ENCODE measurements at places on chromosomes 2 and 18.

GRCh38 chr2:132391378-132391777 is 25.2 kb upstream of the GPR39 start:
- no peak for DNase-seq

DNA sequence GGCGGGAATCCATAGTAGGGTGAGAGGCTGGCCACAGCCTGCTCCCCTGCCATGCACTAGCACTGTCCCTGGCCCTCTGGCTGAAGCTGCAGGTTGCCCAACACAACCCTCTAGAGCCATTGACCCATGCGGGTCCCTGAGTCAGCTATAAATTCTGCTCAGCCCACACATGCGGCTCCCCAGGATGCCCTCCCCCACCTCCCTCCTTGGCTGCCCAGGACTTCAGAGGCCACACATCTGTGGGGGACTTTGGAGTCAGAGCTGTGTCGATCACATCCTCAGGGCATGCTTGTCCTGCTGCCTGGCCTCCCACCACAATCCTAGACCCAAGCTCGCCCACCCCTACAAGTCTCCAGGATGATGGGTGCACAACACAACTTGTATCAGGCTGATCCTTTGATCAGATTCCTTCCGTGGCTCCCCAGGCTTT is 97.0 kb downstream of the TFCP2L1 start:
- DNase-seq: no peak

DNA sequence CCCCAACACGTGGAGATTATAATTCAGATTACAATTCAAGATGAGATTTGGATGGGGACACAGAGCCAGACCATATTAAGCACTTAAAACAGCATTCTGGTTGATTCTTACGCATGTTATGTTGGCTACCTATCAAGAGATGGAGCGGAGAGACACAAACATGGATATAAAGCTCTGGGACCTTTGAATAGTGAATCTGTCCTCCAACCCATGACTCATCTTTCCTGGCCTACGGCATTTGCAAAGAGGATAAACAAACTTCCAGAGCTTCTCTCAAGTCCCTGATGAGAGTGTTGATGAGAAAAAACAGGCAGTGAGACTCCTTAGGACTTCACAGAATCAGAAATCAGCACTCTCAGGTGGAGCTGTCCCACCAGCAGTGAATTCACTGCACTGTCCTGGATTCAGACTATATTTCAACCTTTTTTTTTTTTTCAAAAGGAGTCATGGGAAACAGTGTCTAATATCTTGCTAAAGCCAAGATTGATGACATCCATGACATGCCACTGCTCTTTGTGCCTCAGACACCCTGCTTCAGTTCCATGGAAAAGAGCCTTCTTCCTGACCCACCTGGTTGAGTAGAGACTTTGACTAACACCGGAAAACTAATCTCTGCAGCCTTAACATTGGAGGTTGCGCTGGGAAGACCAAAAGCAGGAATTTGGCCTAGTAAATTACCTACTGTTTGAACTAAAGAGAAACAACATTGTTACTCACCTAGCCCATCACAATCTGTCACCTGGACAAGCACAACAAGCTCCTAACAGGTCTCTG is 62.1 kb upstream of the NPAS2 start:
- DNase-seq: no peak

DNA sequence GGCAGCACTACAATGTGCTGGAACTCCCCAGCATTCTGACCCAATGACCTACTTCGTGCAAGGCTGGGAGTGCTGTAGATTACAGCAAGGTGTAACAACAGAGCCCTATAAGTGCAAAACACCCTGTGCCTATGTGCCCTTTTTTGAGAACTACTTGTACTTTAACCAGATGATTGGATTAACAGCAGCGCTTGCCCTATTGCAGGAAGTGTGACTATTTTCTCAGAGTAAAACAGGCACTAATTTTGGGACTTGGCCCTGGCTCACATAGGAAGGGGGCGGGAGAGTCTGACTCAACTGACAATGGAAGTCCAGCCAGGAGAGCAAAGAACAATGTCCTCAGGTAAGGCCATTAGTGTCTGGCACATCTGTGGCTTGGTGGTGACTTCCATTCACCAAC is 35.6 kb upstream of the RNF125 start:
- DNase-seq: no peak

GRCh38 chr18:40013001-40013609 is 1941.9 kb upstream of the PIK3C3 start:
- DNase-seq: no peak

DNA sequence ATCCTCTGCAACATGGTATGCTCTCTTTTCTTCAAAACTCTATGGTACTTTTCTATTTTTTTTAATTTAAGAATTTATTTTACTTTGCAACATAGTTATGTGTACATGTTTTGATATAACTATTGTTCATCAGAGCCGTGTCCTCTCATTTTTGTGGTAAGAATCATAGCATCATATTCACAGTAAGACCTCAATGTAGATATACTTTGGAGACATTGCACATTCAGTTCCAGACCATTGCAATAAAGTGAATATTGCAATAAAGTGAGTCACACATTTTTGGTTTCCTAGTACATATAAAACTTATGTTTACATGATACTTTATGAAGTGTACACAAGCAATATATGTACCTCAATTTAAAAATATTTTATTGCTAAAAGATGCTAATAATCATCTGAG is 22.7 kb upstream of the LINC00305 start:
- DNase-seq: no peak

Data from activated naive CD4-positive, alpha-beta T cell treated with Interleukin-2 at 50 U/mL for 16 hours (primary cell).